ENCODE measurements at places on chromosomes 1 and 21.

- DNase-seq: no peak
Observed at GRCh38 chr1:156959925-156960324, 39.5 kb downstream of the LRRC71 start.

DNA sequence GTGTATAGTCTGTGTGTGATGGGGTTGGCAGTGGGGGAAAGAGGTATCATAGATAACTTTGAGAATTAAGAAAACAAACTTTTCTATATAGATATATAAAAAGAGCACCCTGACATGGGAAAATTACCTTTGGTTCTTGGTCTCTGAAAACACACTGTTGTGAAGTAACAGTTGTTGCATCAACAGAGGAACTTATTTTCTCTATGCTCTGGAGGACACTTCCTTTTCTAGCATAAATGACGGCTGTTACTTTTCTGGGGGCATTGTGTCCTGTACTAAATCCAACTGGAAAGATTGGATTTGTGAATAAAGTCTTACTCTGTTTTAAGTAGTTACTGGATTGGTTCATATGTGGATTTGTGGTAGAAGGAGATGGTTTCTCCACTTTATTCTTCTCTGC, 12.6 kb downstream of the LRIF1 start:
- DNase-seq: no peak

DNA sequence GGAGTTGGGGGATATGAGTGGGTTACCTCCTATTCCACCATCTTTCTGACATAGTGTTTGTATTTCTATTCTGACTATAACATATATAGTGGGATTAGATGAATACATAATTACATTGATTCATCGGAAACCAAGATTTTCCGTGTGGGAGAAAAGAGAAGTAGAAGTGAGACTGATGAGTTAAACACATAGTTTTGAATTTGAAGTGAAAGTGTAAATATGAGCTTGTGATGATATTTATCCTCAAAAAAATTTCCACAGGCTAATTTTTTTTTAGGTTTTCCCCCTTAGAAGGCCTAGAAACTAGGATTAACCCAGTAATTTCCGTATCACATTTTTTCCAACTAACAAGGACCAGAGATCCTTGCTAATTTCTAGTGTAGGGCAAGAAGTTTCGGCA, 6.9 kb downstream of the CD1B start:
- DNase-seq: no peak

GRCh38 chr1:198497326-198498102, 43.0 kb downstream of the ATP6V1G3 start:
- DNase-seq: peak; percentile 20

GRCh38 chr1:15900662-15901279, 53.3 kb downstream of the SPEN start:
- no peak for DNase-seq

DNA sequence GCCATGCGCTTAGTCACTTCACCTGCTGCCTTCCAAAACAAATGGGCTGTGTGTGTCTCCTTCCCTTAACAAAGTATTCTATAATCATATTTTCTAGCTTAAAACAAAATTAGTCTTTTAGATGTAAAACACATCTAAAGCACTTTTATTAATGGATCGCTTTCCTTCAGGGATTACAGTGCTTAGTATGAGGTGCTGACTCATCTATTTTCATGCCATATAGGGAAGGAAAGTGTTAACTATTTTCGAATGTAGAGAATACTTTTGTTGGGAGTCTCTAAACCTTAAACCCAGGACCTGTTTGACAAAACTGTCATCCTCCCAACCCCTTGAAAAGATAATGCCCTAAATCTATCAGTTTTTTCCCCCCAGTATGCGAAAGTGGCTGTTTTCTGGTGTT, 90.2 kb downstream of the PBX1 start:
- no peak for DNase-seq

Data from OCI-LY7 (cell line).